ENCODE measurements at places on chromosomes 4 and X. TPM values are rescaled to one million over a fixed set of nuclear protein-coding genes. Genes with fewer than 3 reads are reported as not detected.
A peak's percentile ranks its signal among the peaks of the same experiment; 100 is the strongest.

RPS6KA6 gene
- 1.5 TPM for total RNA-seq

MID1IP1 gene
- total RNA-seq, result 27.6 TPM

GRCh38 chr4:139740121-139740520 is 74.5 kb downstream of the MGST2 start:
- peak; percentile 50 for DNase-seq

- DNase-seq, result no peak
Observed at GRCh38 chr4:184848510-184848909, 22.7 kb upstream of the ACSL1 start.

LEF1 gene
- 44.9 TPM for total RNA-seq

SMARCAD1 gene
- 20.0 TPM for total RNA-seq

JAKMIP1 gene
- total RNA-seq, result 0.26 TPM

DNA sequence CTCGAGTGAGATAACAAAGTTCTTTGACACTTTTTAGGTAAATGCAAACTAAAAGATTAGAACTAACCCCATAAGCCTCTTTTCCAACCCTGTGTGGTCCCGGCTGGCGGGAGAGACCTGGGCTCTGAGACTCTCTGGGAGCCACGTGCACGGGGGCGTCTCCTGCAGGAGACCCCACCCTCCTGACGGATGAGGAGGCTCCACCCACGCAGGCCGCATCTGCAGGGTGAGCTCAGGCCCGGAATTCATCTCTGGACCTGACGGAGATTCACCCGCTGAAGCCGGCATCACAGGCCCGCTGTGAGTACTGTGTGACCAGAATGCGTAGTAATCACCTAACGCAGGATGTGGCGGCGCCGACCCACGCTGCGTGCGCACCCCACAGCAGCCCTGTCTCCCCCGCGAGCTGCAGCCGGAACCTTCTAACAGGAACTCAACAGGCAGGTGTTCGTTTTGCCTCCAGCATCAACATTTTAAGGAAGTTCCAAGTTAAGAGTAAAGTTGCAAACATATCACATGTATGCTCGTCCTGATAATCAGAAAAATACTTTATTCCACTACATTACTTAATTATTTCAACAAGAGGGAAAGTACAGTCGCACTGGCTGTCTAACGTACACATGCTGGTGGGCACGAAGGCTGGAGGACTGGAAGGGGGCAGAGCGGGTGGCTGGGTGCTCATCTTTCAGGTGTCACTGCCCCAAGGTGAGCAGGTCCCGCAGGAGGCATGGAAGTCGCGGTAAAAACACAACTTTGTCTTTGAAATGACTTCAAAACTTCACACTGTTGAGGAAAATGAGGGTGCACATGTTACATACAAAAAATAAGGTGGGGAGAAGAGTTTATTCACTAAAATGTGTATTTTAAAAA is 44.5 kb downstream of the FGFRL1 start:
- peak; percentile 15 for DNase-seq

DNA sequence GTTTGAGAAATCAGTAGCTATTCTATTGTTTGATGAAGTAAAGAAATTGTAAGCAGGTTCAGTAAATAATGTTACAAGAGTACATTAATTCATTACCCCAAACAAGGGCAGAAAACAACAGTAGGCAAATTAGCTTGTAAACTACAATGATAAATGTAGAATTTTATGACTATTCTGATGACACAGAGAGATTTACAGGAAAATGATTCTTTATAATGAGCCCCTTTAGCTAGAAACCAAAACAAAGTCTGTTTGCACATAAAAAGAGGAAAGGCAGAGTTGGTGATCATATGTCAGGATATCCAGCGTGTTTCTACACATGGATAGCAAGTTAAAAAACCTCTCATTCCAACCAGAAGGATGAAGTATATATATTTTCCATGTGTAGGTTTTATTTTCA is 204.8 kb downstream of the CFAP299 start:
- DNase-seq, result no peak

DNA sequence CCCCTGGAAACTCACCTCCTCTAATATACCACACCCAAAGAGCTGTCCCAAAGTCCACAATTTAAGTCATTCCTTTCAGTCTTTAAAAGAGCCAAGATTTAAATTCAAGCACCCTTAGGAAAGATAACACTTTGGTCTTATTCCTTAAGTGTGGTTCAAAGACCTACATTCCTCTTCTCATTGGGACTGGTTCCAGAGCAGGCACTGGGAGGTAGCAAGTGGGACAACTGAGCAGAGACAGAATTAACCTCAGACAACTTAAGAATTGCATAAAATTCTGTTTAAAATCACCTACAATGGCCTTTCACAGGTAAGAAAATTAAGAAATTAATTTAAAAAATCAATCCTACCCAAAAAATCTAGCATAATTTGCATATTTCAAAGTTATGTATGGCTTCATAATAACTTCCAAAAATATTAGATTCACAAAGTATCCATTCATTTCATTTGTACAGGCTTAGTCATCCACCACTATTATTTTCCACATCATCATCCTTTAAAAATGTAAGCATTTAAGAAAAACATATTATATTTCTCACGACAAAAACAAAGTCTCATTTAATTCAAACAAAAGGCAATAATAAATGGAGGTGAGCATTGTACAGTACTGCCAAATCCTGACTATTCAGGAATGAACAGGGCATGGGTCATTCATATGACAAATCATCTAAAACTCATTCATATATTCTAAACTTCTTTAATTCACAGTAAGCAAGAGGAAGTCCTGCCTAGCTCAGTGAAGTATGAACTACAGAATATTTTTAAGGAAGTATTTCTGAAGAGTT is 13.6 kb downstream of the PRSS12 start:
- no peak for DNase-seq

GRCh38 chrX:151970661-151971060 is 3.8 kb downstream of the GABRE start:
- DNase-seq, result peak; percentile 69

DIPK2B gene
- total RNA-seq, result 25.4 TPM

CFAP99 gene
- total RNA-seq, result not detected

DNA sequence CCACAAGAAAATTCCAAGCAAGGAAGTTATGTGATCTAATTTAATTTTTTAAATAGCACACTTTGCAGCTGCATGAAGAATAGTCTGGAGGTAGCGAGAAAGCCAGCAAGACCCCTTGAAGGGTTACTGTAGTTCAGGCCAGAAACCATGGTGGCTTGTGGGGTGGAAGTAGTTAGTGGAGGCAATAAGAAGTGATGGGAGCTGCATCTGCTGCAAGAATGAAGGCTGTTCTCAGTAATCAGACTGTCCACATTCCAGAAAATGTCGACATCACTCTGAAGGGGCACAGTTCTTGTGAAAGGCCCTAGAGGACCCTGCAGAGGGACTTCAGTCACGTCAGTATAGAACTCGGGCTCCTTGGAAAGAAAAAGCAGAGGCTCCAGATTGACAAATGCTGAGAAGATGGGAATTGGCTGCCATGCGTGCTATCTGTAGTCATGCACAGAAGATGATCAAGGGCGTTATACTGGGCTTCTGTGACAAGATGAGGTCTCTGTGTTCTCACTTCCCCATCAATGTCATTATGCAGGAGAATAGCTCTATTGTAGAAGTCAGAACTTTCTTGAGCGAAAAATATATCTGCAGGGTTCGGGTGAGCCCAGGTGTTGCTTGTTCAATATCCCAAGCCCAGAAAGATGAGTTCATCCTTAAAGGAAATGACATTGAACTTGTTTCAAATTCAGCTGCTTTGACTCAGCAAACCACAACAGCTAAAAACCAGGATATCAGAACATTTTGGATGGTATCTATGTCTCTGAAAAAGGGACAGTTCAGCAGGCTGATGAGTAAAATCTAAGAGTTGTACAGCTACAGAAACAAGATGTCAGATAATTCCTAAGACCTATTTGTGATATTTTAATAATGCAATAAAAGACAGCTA is 254.2 kb downstream of the CBR4 start:
- no peak for DNase-seq

GRCh38 chrX:153875391-153876111 is 10.4 kb downstream of the L1CAM start:
- DNase-seq, result peak; percentile 35

DNA sequence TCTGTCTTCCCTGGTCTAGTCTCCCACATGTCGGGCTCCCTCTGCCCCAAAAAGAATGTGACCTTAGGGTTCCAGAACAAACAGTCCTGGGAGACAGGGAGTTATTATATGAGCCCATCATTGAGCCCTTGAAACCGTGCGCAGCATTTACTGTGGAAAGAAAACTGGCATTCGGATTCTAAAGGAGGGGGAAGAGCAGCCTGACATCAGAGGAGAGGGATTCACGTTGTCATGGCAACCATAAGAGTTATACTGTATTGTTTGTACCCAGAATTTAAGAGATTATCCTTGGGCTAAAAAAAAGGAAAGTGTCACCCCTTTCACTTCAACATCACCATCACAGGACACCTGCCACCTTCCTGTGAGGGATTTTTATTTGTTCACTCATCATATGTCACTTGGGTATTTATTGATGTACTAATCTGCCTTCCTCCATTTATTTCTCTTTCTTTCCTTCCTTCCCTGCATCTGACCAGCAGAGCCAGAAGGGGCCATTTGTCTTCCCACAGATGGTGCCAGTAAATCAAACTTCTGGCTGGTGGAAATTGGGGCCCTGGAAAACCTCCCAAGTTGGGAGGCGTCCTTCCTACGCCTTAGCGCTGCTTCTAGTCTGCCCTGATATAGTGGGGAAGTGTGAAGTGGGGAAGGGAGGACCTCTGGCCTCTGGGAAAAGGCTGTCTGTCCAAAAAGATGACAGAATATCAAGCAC is 64.9 kb upstream of the FRMPD3 start:
- no peak for DNase-seq

GRCh38 chrX:2517055-2517454 is 16.3 kb upstream of the DHRSX start:
- DNase-seq, result no peak

GRCh38 chr4:176939445-176939844 is 146.7 kb upstream of the VEGFC start:
- DNase-seq, result no peak

USP26 gene
- not detected for total RNA-seq

DNA sequence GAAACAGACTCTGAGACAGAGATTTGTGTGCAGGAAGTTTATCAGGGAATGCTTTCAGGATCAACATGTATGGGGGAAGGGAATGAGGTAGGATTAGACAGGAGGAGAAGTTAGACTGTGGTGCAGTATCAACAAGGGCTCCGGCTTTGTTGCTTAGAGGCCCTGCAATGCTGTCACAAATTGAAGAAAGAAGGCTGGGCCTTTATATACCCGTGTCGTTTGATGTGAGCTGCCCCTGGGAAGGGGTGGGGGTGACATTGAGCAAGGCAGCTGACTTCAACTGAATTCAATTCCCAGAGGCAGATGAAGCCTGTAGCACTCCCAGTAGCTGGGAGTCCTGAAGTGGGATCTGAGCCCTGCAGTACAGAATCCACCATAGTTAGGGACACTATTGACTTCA is 29.5 kb upstream of the USP9X start:
- DNase-seq, result no peak

- no peak for DNase-seq
Observed at GRCh38 chrX:111857534-111858060, 18.4 kb upstream of the TRPC5OS start.

DNA sequence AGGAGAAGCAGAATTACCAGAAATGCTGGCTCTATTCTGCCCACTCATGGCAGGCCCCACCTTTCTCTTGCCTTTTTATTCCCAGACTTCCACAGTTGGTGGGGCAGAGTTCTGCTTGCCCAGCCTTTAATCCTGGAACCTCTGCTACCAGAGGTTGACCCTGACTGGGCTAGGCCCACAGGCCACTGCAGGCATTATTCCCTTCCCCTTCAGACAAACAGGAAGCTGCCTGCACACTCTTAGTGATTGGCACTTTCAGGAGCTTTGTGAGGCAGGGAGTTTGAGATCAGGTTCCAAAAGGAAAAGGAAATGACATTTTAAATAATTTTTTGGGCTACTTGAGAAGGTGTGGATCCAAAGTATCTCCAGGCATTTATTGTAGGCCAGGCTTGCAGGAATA is 18.8 kb downstream of the MSN start:
- DNase-seq, result no peak

ANOS1 gene
- 1.8 TPM for total RNA-seq

DNA sequence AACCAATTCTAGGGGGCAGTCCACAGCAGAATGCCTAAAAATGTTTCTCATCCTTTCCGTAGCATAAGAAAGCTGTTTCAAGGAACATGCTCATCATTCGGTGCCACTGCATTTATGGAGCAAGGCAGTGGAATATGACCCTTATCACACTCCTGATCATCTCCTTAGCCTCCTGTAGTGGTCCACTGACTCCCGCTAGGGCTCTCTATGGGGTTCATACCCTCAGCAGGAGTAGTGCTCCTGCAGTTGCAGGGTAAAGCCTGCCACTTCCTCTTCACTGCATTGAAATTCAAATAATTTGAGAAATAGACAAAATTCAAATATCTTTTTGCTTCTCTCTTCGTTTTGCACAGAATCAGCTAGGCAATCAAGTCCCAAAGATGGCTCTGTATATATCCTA is 107.0 kb downstream of the NDST3 start:
- no peak for DNase-seq

- DNase-seq, result no peak
Observed at GRCh38 chr4:38128478-38129459, 168.6 kb downstream of the PTTG2 start.

DNA sequence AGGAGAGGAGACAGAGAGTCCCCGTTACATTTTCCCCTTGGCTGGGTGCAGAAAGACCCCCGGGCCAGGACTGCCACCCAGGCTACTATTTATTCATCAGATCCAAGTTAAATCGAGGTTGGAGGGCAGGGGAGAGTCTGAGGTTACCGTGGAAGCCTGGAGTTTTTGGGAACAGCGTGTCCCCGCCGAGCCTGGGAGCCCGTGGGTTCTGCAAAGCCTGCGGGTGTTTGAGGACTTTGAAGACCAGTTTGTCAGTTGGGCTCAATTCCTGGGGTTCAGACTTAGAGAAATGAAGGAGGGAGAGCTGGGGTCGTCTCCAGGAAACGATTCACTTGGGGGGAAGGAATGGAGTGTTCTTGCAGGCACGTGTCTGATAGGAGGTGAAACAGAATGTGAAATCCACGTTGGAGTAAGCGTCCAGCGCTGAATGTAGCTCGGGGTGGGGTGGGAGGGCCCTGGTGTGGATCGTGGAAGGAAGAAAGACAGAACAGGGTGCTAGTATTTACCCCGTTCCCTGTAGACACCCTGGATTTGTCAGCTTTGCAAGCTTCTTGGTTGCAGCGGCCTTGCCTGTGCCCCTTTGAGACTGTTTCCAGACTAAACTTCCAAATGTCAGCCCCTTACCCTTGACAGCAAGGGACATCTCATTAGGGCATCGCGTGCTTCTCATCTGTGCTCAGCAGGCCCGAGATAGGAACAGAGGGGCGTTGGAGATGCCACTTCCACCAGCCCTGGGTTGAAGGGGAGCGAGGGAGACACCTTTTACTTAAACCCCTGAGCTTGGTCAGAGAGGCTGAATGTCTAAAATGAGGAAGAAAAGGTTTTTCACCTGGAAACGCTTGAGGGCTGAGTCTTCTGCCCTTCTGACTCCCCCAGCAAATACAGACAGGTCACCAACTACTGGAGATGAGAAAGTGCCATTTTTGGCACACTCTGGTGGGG is 2.7 kb downstream of the SHOX start:
- DNase-seq, result no peak

DNA sequence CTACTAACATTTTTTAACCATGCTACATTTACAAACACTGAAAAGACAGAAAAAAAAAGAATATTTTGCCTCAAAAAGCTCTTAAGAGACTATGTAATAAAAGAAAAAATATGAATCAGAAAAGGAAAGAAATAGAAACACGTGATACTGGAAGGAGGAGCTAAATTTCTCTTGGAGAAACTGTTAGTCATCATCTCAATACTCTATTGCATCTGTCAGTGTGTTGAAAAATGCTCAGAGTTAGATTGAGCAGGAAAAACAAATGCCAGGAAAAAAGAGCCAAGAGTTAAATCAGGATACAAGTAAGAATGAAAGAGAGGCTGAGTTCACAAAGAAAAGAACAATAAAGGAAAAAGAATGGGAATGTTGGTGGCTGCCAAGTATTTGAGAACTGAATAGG is 2.6 kb downstream of the RAB28 start:
- DNase-seq, result no peak

MAGEA1 gene
- total RNA-seq, result not detected

Measured in uterus (tissue), 4 donors.